ENCODE measurements at places on chromosomes 1 and 21.
A peak's percentile ranks its signal among the peaks of the same experiment; 100 is the strongest.

DNA sequence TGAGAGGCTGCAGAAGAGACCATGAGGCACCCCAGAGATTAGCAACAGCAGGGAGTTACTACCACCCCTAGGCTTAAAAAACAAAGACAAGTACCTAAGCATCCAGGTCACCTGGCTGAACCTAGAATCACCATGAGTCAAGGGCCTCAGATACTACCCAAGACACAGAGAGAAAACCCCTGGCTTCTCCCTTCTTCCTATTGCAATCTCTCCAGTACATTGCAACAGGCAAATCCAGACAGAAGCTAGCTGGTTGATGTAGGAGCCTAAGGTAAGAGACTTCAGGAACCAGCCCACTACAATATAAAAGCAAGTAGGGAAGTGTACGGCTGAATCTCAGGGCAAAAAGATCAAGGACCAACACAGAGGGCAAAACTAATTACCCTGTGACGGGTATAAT, 367.2 kb downstream of the PLPP3 start:
- no peak for DNase-seq

DNA sequence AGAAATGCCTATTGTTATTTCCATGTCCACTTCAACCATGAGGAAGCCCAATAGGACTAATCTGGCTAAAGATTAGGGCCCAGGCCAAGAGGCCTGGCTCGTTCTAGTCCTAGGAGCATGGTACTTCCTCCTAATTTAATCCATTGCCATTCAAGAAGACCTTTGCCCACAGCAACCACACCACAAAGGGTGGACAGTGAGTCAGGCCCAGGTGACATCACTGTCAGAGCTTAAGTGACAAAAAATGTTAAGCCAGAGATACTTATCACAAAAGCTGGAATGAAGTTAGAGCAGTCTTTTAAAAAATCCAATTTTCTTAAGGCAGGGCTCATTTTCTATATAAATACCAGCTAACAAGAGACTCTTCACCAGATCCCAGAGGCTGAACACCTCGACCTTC, at the start of gene SPRR3:
TSS of gene SPRR3 (plus strand) at position 368 of the 400 bp plus-strand sequence. CDS start 1,272 bp downstream, outside the sequence.
- DNase-seq = no peak

GRCh38 chr1:11426617-11427016, 52.3 kb upstream of the DISP3 start:
- no peak for DNase-seq

DNA sequence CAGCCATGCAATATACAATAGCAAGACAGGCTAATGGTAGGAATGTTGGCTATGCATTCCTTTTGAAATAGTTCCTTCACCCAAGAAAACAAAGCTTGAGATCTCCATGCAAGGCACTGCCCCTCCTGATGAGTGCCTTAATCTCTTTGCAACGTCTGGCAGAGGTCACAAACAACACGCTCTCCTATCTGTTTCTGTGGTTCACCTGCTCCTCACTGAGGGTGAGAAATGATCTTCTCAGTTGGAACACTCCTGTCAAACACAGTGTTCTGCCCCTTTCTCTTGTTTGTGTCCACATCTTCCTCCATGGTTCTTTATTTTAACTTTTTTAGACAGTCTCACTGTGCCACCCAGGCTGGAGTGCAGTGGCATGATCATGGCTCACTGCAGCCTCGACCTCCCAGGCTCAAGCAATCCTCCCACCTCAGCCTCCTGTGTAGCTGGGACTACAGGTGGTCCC, 21.2 kb upstream of the XPR1 start:
- no peak for DNase-seq

DNA sequence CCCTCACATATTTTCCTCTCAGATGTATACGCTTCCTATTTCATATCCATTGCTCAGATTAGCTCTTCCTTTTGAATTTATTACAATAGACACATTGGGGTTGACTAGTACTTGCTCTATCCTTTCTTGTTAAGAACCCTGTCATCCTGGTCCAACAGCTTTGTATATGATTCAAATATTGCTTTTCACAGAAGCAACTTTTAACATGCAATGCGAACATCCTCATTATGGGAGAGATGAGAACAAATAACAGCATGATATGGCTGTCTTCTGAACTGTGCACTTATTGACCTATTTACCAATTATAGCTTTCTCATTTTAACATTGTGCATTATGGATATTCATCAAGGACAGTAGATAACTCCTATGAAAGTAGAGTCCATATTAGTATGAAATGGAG, 510.8 kb downstream of the PTPRC start:
- DNase-seq = peak; percentile 65

- DNase-seq = peak; percentile 71
Observed at GRCh38 chr1:12615865-12616708, 1.9 kb downstream of the DHRS3 start.

DNA sequence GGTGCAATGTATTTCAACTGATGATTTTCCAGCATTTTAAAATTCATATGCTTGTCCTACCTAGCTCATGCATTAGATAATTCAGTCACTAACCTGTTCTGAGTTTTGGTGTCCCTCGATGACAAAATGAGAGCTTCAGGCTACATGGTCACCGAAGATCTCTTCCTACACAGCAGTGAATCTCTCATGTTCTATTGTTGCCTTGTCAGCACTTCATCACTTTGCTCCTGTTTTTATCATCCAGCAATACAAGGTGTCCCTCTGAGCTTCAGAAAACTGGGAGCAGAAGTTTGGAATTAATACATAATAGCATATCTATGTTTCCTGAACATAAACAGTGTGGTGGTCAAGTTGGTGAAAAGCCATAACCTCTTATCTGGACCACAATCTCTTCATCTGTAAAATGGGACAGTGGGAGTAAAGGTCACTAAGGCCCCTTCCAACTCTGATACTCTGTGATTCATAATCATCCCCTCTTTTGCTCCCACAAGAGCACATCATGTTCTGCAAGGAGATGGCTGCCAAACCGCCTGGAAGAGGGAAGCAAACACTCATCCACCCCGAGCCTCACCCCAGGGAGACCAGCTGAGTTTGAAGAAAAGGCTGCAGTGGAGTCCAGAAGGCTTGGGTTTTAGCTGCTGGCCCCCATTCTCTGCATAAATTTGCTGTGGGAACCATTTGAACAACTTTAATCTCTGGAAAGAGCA, 137.9 kb upstream of the F3 start:
- DNase-seq = no peak

GRCh38 chr1:230123280-230124185, 56.5 kb downstream of the GALNT2 start:
- no peak for DNase-seq

GRCh38 chr21:38082936-38083485, 166.8 kb upstream of the KCNJ6 start:
- no peak for DNase-seq

- DNase-seq = no peak
Observed at GRCh38 chr1:118961156-118961555, 27.0 kb downstream of the TBX15 start.

DNA sequence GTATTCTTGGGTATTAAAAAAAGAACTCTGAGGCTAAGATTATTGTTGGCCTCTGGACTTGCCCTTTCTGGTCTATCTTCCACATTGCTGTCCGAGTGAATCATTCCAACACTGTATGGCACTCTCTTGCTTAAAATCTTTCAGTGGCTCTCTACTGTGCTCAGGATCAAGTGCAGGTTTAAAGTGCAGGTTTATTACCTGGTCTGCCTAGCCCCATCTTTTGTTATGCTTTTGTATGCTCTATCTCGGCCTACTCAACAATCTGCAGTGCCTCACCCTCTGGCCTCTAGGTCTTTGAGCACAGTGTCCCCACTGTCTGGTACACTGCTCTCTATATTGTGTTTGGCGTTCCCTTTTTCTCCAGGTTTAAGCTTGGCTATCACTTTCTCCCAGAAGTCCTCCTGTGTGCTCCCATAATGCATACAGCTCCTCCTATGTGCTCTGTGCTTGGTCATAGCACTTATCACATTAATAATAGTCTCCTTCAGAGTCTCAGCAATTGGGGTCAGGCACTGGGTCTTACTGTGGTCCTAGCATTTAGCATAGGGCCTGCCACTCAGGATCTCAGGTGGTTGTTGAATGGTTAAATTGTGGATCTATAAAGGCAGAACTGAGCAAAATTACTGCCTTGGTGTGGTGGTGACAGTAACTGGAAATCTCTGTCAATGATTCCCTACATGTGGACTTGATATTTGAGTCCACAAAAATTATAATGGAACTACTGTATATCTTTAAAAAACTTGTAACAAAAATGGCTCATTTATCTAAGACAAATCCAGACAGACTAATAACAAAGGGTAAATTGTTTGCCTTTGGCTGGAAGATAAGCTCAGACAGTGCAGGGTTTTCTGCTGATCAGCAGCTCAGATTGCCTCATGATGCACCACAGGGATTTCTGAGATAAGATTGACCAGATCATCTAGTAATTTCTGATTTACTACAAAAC, 10.6 kb upstream of the LDLRAD1 start:
- DNase-seq = no peak

DNA sequence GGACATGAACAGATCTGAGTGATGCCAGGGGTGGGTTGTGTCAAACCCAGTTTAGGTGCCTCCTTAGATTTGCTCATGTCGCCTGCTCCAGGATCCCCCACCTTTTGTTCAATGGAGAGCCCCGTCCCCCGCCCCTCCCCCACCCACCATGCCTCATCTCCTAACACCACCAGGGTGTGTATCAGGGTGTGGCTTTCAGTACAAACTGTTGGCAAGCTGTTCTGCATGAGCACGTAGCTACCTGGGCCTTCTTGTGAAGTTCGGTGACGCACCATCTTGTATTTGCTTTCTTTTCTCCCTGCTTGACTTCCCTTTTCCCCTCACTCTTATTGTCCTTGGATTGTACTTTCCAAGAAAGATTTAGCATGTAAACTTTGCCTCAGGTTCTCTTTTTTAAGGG, 94.8 kb downstream of the EBNA1BP2 start:
- DNase-seq = no peak

- no peak for DNase-seq
Observed at GRCh38 chr1:113095790-113096455, 22.9 kb downstream of the LRIG2 start.

GRCh38 chr21:45290948-45291612, 3.4 kb upstream of the POFUT2 start:
- no peak for DNase-seq

- no peak for DNase-seq
Observed at GRCh38 chr1:21124846-21125245, 51.9 kb downstream of the EIF4G3 start.

DNA sequence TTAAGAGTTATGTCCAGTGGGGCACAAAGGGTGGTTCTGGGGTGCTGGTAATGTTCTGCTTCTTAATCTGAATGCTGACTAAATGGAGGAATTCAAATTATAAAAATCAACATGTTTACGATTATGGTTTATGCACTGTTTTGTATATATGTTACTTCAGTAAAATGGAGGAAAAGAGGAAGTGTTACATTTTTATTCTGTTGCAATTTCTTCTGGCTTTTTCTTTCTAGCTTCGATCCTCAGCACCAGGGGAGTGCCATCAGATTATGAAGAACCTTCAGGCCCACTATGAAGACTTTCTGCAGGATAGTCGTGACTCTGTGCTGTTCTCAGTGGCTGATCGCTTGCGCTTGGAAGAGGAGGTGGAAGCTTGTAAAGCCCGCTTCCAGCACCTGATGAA, 105.5 kb downstream of the MACF1 start:
- DNase-seq = no peak

- DNase-seq = peak; percentile 75
Observed at GRCh38 chr1:6033986-6034749, 11.5 kb upstream of the KCNAB2 start.

- no peak for DNase-seq
Observed at GRCh38 chr1:245258271-245258920, 103.6 kb downstream of the KIF26B start.

DNA sequence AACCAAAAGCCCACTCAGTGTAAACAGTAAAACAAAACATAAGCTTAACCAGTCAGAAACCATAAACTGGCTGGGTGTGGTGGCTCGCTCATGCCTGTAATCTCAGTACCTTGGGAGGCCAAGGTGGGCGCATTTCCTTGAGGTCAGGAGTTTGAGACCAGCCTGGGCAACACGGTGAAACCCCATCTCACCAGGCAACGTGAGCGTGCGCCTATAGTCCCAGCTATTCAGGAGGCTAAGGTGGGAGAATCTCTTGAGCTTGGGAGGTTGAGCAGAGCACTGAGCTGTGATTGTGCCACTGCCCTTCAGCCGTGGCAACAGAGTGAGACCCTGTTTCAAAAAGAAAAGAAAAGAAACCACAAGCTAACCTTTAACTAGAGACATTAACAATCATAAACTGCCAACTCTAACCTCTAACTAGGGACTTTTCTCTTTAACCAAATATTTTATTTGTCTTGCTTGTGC, 13.1 kb upstream of the PRRC2C start:
- no peak for DNase-seq

- DNase-seq = no peak
Observed at GRCh38 chr1:219875860-219876259, 52.5 kb downstream of the SLC30A10 start.

DNA sequence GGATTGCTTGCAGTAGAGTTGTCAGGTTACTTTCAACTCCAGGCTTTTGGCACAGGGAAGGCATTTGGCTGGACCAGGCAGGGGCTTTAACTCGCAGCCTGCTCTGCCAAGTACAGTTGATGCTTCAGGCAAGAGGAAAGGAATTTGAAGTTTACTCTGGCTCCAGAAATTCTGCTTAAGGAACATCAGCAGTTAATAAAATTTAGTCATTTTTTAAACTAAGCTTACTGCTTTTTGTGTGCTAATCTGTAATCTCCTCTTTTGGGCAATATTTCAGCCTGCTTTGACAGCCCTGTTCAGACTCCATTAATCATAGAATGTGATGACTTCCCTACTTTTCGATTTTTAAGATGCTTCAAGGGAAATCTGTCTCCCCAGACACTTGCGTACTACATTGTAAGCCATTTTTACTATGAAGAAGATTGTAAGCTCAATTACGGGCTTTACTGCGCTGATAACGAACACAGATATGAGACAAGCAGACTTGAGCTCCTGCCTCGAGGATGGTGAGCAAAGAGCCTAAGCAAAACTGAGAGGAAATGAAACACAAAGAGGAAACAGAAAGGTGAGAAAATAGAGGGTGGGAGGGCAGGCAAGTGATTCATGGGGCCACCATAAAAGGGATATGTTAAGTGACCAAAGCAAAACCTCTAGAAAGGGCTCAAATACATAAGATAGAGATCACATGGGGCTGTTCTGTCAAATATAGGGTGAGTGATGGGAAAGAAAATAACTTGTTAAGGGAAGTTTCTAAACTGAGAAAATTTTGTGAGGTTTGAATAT, 76.6 kb upstream of the VAV3 start:
- peak; percentile 60 for DNase-seq

DNA sequence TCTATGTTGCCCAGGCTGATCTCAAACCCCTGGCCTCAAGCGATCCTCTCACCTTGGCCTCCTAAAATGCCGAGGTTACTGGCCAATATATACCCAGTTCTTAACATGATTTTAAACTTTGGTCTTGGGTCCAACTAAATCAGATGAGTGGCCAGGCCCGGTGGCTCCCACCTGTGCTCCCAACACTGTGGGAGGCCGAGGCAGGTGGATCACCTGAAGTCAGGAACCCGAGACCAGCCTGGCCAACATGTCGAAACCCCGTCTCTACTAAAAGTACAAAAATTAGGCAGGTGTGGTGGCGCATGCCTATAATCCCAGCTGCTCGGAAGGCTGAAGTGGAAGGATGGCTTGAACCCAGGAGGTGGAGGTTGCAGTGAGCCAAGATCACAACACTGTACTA, 29.6 kb downstream of the TOMM20 start:
- no peak for DNase-seq

Data from eye (tissue), 1 donor.